ENCODE measurements at places on chromosomes 6 and 20. TPM values are rescaled to one million over a fixed set of nuclear protein-coding genes. Genes with fewer than 3 reads are reported as not detected.

DNA sequence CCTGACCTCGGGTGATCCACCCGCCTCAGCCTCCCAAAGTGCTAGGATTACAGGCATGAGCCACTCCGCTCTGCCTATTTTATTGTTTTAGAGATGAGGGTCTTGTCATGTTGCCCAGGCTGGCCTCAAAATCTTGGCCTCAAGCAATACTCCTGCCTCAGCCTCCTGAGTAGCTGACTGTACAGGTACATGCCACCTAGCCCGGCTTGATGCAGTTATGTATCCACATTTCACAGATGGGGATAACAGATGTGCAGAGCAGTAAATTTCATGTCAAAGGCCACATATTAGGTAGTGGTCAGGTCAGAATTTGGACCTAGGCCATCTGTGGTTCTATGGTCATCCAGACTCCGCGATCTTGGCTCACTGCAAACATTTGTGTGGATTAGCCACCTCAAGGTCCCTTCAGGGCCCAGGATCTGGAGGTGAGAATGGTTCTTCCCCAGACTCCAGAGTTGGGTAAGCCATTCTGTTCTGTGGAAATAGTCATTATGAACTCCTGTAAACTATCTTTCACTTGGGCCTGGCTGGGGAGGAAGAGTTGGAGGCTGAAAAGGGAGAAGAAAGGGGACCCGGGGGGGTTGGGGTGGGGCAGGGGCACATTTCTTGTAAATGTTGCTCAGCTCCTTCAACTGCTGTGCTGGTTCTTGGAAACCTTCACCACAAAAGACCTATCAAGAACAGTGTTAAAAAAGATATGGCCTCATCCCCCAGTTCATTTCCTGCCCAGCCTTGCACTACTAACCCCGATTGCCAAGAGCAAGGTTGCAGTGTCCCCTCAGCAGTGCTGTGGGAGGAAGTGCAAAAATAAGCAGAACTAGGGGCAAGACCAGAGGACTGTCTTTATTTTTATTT is 13.0 kb downstream of the PIM1 start:
- DNase-seq: no peak

TRERF1 gene
- total RNA-seq: 3.4 TPM

DNA sequence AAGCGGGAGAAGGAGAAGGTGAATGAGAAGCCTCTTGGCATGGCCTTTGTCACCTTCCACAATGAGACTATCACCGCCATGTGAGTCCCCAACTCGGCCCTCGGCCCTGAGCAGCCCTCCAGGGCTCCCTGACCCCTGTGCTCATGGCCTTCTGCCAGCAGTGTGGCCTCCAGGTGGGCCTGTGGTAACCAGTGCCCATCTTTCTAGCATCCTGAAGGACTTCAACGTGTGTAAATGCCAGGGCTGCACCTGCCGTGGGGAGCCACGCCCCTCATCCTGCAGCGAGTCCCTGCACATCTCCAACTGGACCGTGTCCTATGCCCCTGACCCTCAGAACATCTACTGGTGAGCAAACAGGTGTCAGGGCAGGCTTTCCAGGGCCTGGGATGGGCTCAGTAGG is 10.3 kb upstream of the CAPN11 start:
- no peak for DNase-seq

DNA sequence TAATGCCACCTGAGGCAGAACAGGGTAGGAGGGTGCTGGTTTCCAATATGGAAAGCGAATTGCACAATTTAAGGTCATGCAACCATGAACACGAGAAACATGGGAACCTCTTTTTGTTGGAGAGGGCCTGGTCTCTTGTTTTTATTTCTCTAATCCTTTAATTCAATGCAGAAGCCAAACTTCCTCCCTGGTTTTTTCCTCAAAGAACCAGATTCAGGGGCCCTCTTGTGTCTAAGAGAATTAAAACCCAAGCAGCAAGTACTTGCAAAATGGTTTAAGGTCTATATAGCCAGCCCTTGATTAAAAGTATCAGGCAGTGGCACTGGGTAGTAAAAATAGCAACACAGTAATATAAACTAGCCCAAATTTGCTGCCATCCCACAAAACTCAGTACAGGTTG is 19.5 kb downstream of the GSTA4 start:
- no peak for DNase-seq

DNA sequence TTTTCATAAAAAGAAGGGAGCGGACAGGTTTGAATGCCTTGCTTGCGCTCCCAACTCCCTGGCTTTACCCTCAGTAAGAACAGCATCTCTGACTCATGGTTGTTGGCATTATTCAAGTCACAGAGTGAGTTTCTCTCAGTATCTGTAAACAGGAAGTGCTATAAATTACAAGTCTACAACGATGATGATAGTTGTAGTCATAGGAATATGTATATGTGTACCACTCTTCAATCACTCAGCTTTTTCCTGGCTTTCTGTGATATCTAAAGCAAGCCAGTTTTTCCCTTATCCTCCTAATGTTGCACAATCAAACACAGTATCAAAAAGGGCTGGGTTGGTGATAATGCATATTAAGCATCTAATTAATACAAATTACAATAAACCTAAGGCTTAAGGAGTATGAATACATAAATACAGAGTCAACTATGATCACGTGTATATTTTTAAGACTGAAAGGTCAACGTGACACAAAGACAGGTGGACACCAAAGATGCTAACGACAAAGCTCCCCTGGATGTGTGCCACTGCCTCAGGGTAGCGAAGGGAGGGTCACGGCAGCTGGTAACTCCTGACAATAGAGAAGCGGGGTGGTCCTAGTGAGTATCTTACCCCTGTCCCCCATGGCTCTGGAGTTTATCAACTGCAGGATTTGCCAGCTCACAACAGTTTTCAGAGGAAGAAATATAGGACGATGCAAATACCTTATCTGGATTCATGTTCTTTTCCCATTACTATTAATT is 202.8 kb downstream of the BTBD9 start:
- DNase-seq: no peak

- DNase-seq: no peak
These were observed 71.5 kb downstream of the LYRM2 start for GRCh38 chr6:89566930-89567629.

ASIP gene
- total RNA-seq: not detected

DNA sequence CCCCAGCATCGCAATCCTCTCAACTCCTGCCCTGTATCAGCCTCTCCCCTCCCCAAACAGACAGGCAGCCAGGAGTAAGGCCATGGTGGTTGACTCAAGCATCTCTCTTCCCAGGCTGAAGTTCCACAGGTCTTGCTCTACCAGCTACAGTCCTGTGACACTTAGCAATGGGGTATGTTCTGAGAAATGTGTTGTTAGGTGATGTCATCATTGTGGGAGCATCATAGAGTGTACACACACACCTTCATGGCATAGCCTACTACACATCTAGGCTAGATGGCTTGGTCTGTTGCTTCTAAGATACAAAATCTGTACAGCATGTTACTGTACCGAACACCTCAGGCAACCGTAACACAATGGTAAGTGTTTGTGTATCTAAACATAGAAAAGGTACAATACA is 29.5 kb upstream of the BCAS1 start:
- DNase-seq: no peak

MCUR1 gene
- 24.2 TPM for total RNA-seq

- DNase-seq: no peak
These were observed 16.6 kb upstream of the TRIM27 start for GRCh38 chr6:28940294-28940857.

SNRPB gene
- total RNA-seq: 111 TPM

- DNase-seq: no peak
These were observed 2.5 kb upstream of the BPIFA1 start for GRCh38 chr20:33233129-33233774.

DNA sequence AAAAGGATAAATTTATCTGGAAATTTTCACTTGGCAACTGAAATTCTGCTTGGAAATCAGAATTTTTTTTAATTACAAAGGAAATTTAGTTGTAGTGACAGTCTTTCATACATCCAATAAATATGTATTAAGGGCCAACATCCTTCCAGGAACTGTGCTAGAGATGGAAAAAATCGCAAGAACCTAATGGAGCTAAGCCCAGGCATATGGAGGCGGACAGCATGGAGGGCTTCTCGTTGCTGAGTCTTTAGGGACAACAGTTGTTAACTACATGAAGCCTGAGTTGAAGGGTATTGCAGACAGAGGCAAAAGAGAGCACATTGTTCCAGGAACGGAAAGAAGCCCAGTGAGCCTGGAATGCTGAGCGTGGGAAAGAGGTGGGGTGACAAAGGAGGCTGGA is 208.9 kb downstream of the IBTK start:
- DNase-seq: no peak

GRCh38 chr6:144390886-144391285 is 105.8 kb downstream of the UTRN start:
- DNase-seq: no peak

GRCh38 chr6:147260091-147260490 is 55.9 kb downstream of the STXBP5 start:
- no peak for DNase-seq

DNA sequence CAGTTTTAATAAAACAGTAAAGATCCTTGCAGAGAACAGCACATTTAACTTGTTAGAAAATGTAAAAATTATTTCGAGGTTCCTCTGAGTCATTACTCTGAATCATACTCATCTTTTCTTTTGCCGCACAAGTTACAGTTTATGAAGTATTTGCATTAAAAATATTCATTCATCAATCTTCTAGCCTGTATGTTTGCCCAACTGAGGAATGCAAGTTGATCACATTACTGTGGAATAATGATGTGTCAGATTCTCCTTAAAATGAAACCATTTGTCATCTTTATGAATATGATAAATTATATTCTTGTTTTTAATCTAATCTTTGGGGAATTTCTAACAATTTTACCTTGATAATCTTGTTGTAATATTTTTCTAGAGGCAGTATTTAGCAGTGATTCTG is 340.4 kb upstream of the OPRM1 start:
- DNase-seq: no peak

DNA sequence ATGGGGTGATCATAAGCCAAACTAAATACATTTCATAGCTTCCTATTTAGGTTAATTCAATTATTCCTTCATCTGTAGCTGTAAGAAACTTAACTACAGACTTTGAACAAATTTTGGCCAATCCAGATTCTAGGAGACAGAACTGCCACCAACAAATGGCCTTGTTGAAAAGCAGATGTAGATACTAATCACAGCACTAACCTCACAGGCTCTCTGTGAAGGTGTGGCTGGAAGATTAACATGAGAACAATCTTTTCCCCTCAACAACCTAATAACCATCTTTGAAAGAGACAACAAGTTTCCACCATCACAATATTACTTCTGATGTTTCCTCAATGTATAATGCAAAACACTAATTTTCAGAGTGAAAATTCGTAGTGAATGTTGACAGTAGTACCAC is 87.8 kb downstream of the SESN1 start:
- no peak for DNase-seq

RCAN2 gene
- 69.6 TPM for total RNA-seq

- DNase-seq: no peak
These were observed 59.8 kb downstream of the FAM120B start for GRCh38 chr6:170366248-170366960.

PNPLA1 gene
- total RNA-seq: 0.14 TPM

- peak; percentile 86 for DNase-seq
These were observed 2.1 kb upstream of the TRERF1 start for GRCh38 chr6:42453654-42454427.

C20orf202 gene
- 0.29 TPM for total RNA-seq

- DNase-seq: peak; percentile 91
These were observed 233.5 kb upstream of the QKI start for GRCh38 chr6:163180874-163181541.

- DNase-seq: no peak
These were observed 15.2 kb downstream of the RSPH4A start for GRCh38 chr6:116631379-116631990.

DNA sequence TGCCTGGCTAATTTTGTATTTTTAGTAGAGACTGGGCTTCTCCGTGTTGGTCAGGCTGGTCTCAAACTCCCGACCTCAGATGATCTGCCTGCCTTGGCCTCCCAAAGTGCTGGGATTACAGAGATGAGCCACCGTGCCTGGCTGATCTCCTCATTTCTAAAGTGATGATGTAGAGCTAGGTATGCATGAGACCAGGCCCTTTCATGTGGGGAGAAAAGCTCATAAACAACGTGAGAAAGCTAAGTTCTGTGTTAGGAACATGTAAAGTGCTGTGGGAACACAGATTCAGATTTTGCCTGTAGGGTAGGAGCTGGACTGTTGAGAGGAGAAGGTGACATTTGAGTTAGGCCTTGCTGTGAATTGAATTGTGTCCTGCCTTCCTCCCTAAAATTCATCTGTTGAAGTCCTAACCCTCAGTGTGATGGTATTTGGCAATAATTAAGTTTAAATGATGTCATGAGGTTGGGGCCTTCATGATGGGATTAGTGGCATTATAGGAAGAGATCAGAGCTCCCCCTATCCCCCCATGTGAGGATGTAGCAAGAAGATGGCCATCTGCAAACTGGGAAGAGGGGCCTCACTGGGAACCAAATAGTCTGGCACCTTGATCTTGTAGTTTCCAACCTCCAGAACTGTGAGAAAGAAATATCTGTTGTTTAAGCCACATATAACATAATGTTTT is 49.2 kb downstream of the SCAND1 start:
- no peak for DNase-seq

DNA sequence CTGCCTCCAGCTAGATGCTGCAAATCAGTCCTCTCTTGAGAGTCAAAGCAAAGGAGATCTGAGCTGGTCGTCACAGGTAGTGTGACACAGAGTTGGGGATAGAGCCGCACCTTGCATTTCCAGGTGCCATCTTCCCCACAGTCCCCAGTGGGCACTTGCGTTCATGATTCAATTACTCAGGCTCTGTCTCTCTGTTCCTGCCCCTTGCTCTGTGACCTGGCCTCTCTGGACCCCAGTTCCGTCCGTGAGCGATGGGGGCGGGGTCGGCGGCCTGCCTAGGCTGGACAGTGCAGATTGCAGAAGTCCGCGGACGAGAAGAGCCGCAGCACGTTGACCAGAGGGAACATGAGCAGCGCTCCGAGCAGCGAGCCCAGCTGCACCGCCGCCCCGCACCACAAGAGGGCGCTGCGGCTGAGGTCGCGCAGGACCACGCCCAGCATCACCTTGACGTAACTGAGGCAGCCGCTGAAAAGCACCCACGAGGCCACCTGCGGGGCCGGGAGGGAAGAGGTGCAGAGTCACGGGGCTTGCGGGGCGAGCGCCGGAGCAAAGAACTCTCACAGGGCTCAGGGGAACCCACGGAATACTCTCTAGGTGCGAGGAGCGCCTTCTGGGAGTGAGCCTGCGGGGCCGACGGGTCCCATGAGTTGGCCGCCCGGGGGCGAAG is 7.4 kb downstream of the SLC52A3 start:
- DNase-seq: no peak

SLPI gene
- 74.0 TPM for total RNA-seq

- DNase-seq: peak; percentile 86
These were observed 92.8 kb upstream of the BTN3A2 start for GRCh38 chr6:26272171-26272637.

GRCh38 chr20:22447447-22447778 is 137.0 kb downstream of the FOXA2 start:
- no peak for DNase-seq

DNA sequence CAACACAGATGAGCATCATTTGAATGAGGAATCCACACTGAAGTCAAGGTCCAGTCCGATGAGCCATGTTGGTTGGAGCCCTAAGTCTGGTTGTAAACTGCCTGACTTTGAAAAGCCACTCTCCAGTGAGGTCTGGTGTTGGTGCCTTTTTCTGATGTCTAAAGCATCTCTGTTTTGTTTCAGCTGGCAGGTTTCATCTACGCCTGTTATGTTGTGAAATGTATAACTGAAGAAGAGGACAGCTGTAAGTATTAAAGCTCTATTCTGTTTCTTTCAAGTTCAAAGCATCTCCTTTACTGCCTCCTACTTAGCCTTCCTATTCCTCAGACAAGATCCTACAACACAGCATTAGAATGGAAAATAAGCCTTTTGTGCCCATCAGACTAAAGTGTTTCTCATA is 171.1 kb upstream of the RNF217 start:
- no peak for DNase-seq

GRCh38 chr20:61798632-61799031 is 267.0 kb downstream of the TAF4 start:
- no peak for DNase-seq

All from posterior vena cava (tissue), 2 donors.